Right ventricle myocardium inferior (tissue), 1 donor: ENCODE measurements at places on chromosomes 4 and X. TPM values are rescaled to one million over a fixed set of nuclear protein-coding genes. Genes with fewer than 3 reads are reported as not detected.

The JAKMIP1 gene
- not detected for total RNA-seq

The SLC4A4 gene
- total RNA-seq, result 20.3 TPM

The MYOZ2 gene
- total RNA-seq, result 748 TPM

The CXCL10 gene
- total RNA-seq, result not detected

The BEX1 gene
- total RNA-seq, result 0.38 TPM

The CENPU gene
- 1.8 TPM for total RNA-seq

The WAS gene
- 4.4 TPM for total RNA-seq

The FAT4 gene
- total RNA-seq, result 6.5 TPM

The XAGE1A gene
- total RNA-seq, result not detected

DNA sequence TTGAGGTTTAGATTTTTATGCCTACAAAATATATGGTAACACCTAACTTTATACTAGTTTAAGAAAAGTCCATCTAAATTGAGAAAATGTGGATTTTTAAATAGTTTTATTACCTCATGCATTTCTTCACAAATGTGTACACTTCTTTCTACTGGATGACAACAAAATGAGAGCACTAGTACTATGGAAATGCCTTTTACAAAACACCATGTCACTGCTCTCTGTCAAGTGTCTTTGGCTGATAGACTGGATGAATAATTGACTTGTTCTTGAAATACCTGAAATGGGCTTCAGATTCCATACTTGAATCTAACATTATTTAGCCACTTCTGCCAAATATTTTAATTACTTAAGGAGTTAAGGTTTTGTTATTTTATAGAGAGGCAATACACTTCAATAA is 49.5 kb downstream of the AMELX start:
- no peak for DNase-seq

GRCh38 chr4:92952426-92952825 is 648.7 kb downstream of the GRID2 start:
- DNase-seq, result no peak

GRCh38 chrX:20472620-20473258 is 206.0 kb upstream of the RPS6KA3 start:
- DNase-seq, result no peak

DNA sequence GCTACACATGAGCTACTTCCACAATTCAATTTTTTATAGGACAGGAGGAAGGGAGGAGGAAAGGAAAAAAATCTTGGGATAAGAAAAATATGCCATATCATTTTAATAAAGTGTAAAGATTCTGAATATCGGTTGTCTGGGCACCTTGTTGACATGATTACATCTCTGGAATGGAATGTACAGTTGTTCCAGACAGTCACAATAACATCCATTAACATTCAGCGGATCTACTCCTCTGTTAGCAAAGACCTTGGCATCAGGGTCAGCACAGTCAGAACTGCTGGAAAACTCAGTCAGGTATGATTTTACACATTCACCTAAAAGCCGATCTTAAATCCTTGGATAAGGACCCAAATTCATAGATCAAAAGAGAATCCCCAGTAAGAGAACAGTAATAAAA is 85.4 kb upstream of the ARMCX2 start:
- DNase-seq, result no peak

DNA sequence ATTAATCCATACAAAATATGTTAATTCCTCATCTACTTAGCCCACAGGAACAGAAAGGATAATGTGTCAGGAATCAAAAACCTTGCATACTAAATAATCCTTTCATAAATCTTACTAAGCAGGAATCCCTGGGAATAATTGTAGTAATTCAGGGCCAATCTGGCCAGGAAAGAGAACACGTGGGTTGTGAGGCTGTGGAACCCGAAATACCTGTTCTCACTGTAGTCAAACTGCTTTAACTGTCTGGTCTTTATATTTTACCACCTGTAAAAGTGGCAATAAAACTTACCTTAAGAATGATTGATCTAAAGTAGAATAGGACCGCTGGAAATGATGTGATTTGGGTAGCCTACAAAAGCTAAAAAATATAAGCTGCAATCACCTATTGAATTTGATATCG is 1620.9 kb downstream of the STIM2 start:
- DNase-seq, result no peak

GRCh38 chrX:149877636-149878035 is 3.3 kb upstream of the MAGEA8 start:
- DNase-seq, result no peak

DNA sequence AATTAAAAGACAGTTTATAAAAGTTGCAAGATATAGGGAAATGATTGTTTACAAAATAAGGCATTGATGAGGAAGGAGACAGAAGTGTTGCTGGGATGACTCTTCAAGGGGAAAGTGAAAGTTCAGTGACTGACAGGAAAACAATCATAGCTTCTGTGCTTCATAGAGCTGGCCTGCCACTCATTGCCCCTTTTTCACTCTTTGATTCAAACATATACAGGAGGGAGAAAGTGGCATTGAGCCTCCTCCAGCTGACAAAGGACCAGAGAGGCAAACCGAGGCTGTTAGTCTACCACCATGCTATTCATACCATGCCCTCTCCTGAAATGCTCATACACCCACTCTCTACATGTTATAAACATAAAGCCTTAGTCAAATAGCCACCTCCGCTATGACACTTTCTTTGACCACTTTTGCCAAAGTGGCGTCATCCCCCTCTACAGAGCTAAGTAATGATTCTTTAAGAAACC is 79.2 kb upstream of the ATOH1 start:
- DNase-seq, result no peak

DNA sequence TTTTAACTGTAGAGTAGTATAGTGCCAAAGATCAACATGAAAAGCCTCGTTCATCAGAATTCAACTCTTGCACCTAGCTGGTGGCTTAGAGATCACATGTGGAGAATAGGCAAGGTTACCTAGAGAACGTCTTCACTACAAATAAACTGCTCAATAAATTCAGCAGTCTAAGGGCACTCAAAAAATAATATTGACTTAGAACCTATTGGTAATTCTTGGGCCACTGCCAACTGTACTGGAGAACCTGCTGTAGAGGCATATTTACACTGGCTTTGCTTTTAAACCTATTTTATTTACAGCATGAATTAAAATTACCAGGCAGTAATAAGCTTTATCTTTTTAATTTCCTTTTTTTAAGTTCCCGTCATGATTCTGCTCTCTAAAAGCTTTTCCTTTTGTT is 343.7 kb downstream of the PDHA2 start:
- no peak for DNase-seq

GRCh38 chrX:65926095-65927019 is 113.5 kb downstream of the VSIG4 start:
- DNase-seq, result no peak

DNA sequence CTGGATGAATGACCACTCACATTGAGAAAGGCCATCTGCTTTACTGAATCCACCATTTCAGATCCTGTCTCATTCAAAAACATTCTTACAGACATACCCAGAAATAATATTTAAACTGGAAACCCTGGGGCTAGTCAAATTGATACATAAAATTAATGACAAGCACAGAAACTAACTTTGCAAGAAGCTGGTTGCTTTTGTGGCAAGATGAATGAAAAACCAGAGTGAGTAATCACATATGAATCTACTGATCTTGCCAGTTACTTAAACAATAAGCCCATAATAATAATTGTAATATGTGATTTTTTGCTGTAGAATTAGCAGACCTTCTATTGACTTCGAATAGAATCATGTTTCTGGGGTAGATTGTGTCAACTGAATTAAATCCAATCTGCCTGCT is 235.1 kb downstream of the PPARGC1A start:
- DNase-seq, result no peak

DNA sequence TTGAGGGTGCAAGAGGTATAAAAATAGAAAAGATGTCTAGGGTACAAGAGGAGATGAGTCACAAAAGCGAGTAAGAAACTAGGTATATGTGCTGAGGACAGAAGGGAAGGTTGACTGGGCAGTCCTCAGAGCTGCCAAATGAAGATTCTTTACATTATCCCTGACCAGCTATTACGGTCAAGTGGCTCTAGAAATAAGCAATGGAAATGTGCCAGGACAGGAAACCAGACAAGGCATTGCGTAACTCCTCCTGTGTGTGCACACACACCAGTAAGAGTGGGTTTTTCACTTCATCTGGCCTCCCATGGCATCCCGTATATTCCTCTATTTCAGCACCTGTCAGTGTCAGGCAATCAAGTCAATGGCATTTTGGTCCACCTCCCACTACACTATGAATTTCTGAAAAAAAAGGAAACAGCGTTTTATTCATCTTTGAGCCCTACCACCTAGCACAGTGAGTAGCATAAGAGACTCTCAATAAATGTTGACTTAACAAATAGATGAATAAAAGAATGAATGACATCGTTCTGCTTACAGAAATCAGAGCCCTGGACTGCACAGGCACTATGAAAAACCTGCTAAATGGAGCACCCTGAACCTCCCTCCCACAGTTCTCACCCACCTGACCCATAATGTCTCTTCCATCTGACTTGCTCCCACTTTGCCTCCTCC is 62.6 kb upstream of the KLF3 start:
- no peak for DNase-seq

DNA sequence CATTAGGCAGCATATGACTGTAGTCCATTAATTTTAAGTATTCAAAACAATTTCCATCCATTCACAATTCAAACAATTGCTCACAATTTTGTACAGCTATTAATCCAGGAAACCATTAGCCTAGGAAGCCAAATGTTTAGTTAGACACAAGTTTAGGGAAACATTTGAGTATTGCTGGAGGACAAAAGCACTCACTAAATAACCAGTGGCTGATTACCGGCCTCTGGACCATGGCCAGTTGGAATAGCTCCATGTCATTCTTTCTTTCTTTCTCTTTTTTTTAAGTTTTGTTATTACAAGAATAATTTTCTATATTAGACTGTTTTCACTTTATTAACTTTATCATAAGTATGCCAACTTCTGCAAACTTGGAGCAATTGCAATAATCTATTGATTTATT is 31.3 kb downstream of the TRIML2 start:
- no peak for DNase-seq

DNA sequence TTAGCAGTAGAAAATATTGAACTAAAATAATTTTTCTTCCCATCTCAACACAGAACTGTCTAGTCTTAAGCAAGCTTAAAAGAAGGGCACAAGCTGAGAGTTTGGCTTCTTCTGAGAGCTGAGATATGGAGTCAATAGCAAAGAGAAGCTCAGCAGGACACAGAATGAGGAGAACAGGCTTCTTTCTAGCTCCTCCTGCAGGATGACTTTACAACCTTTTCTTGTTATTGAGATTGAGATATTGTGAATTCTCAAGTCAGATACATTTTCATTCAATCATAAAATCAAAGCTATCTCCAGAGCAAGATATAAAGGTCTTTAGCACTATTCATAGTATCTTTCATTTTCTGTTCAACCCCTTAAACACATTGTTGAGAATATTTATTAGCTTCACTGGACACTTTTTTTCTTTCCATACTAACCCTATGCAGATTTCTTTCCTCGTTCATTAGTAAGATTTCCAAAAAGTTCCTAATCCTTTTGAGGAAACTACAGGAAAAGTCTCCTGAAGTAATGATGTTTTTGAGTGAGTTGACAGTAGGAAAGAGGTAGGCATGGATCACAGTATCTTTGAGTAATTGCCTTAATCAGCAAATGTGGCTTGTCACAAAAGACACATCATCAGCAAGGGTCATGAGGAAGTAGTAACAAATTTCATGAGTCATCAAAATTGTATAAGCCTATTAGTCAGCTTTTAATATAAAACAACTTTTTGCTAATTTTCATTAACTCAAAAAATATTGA is 17.8 kb upstream of the CXCL3 start:
- DNase-seq, result no peak

GRCh38 chr4:158807691-158808090 is 38.9 kb downstream of the FNIP2 start:
- DNase-seq, result no peak

GRCh38 chr4:158133551-158133950 is 39.3 kb downstream of the GASK1B start:
- DNase-seq, result no peak

DNA sequence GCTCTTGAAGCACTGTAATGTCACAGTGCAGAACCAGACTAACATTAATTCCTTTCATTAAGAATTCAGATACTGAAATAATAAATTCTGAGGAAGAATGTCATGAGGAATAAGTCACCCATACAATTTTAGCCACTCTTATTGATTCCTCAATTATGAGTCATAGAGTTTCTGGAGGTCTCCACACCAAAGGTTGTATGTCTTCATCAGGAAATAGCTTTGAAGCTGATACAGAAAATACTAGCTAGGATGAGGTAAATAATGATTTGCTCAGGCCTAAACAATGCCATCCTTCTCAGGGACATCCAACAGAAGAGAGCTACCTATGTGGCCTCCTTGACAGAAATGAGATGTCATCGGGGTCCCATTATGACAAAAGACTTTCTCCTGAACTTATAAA is 238.8 kb downstream of the OR13H1 start:
- DNase-seq, result no peak

- no peak for DNase-seq
Measured at GRCh38 chr4:152945639-152946038, 9.5 kb downstream of the FHDC1 start.

GRCh38 chr4:107423677-107424405 is 296.2 kb downstream of the PAPSS1 start:
- no peak for DNase-seq

GRCh38 chr4:101941816-101942358 is 151.4 kb downstream of the BANK1 start:
- no peak for DNase-seq

DNA sequence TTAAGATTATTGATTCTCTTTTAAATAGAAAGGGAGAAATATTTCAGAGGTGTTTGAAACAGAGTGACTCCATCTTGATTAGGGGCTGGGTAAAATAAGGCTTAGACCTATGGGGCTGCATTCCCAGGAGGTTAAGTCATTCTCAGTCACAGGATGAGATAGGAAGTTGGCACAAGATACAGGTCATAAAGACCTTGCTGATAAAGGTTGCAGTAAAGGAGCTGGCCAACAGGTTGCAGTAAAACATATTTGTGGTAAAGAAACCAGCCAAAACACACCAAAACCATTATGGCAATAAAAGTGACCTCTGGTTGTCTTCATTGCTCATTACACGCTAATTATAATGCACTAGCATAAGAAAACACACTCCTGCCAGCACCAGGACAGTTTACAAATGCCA is 165.0 kb downstream of the SPIN4 start:
- no peak for DNase-seq

- DNase-seq, result no peak
Measured at GRCh38 chrX:120269373-120270035, 18.9 kb downstream of the ZBTB33 start.

- DNase-seq, result no peak
Measured at GRCh38 chr4:24265989-24266388, 318.4 kb downstream of the DHX15 start.

DNA sequence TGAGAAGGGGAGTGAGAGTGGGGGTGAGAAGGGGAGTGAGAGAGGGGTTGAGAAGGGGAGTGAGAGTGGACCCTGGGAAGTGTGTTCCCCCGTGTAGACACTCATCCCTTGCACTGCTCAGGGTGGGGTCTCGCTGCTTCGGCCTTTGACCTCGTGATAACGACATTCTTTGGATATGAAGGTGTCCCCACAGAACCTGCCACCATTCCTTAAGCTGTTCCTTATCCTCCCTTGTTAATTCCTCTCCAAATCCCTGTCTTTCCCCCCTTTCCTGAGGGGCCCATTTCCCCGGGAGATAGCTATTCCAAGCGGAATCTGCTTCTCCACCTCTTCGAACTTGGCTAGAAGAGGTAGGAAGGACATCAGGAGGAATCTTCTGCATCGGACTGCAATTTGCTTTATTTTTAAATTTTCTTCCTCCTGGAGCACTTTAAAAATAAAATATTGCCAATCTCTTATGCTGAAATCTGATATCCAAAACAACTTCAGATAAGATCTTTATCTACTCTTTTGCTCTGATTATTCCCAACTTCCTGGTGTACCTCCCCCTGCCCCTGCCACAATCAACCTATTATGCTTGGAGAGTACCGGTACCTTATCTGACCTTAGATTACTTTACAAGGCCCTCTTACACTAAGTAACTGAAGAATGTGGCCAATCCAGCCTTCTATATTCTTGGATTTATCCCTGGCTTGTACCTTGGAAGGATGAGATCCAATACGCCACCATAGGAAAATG is 15.6 kb downstream of the TRIML1 start:
- no peak for DNase-seq
